ENCODE measurements at places on chromosomes 6 and 20. TPM values are rescaled to one million over a fixed set of nuclear protein-coding genes. Genes with fewer than 3 reads are reported as not detected.

DNA sequence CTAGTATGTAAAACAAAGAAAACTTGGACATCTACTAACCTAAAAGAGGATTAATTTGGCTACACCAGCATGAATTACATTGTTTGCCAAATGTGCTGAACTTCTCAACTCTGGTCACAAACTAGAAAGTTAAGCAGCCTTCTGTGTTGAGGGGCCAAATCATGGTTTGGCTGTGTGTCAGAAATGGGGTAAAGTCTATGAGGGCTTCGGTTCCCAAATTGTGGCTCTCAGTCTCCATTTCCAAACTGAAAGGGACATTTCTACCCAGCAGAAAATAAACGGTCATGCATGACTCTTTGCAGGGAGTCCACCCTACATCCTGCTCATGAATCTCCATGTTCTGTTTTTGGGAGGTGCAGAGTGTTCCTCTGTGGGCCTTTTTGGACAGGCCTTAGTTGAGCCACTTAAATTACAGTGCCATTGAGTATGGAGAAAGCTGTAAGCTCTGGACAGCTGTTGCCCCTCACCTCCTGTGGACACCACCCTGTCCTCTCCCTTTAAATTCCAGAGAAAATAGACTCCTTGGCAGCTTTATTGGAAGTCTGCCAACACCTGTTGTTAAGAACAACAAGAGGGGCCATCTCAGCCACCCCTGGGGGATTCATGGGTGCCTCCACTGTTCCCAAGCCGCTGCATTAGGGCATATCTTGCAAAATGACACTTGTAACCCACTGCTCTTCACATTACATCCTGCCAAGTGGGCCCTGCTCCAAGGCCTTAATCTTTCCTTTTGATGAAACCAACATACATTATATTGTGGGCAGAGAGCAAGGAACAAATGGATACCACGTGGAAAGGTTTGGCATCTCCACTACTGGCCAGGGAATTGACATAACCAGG, 27.5 kb upstream of the SNRPC start:
- peak; percentile 87 for DNase-seq

The OR11A1 gene
- total RNA-seq, result not detected

- peak; percentile 99 for DNase-seq
Observed at GRCh38 chr6:33589731-33590530, 9.9 kb upstream of the BAK1 start.

DNA sequence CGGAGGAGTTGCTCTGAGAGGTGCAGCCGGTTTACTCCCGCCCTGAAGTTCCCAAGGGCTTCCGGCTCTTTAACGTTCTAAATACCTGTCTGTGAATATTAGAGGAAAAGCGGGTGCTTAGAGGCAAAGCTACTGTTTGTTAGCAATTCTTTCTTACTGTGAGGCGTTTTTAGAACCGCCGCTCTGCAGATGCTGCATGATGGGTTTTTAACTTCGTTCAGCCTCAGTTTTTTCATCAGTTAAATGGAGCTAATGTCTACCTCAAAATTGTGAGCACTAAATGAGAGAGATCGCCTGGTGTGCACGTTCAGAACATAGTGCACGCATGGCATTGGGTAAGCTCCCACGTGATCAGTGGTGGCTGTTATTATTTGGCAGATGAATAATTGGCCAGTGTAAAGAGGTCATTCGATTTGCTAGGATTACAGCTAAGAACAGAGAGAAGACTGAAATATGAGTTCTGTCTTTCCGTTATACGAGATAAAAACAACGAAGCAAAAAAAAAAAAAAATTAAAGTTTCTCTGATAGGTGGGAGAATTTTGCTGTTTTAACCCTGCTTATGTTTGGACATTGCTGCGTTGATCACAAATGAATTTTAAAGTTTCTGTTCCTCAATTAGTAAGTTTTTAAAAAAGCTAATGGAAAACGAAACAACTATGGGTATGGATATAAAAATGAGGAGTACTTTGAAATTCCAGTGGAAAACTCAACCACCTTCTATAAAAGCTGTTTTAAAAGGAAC, 660 bp upstream of the TFB1M start:
- DNase-seq, result peak; percentile 88

The RIPPLY2 gene
- not detected for total RNA-seq

DNA sequence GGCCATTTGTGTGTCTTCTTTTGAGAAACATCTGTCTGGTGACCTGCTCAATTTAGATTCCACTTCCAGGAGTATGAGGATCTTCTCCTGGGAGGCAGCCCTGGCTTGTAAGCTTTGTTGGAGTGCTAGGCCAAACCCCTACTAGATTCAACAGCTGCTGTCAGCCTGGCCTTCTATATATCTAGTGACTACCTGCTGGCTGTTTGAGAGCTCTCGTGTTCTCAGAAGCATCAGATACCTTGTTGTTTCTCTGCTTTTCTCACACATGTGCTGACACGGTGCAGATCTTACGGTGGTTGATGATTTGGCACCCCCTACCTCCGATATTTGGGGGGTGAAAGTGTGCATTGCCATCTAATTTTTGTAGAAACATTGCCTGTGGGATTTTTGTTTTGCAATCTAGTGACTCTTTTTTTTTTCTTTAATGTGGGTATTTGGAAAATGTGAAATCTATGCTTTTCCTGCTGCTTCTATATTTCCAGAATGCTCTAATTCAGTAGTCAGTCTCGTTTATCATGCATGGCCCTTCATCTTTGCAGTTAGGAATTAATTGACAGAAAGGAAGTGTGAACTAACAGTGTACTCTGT, 4.7 kb downstream of the CCN2 start:
- peak; percentile 34 for DNase-seq

The BEND3 gene
- total RNA-seq, result 2.6 TPM

DNA sequence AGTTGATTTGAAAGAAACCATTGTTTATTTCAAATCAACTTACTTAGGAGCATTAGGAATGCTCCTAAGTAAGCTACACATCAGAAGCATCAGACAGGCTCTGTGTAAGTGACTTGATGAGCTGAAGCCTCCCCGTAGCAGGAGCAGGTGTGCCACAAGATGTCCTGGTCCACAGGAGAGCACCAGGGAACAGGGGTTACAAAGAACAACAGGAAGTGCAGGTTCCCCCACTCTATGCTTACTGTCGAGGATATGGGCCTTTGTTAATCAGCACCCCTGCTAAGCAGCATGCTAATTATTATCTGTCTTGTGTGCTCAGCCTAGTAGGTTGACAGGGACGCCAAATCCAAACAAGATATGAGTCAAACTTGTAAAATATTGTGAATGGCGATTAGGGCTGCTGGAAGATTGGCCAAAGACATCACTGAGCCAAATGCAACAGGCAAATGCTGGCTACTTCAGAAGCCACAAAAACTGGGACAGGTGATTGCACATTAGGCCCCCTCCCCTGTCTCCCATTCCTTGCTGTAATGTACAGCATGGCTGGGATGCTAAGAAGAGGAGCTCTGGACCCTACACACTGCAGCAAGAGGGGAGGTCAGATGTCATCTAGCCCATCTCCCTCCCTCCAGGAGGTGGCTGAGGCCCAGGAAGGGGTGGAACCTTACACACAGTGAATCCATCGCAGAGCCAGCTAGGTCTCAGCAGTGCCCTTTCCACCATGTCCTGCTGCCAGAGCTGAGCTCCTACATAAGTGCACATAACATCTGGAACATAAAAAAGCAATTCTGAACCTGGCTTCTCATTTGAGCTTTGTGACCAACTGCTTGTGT, 939 bp downstream of the TGM3 start:
- DNase-seq, result no peak

- no peak for DNase-seq
Observed at GRCh38 chr6:35312076-35312800, 14.6 kb downstream of the DEF6 start.

DNA sequence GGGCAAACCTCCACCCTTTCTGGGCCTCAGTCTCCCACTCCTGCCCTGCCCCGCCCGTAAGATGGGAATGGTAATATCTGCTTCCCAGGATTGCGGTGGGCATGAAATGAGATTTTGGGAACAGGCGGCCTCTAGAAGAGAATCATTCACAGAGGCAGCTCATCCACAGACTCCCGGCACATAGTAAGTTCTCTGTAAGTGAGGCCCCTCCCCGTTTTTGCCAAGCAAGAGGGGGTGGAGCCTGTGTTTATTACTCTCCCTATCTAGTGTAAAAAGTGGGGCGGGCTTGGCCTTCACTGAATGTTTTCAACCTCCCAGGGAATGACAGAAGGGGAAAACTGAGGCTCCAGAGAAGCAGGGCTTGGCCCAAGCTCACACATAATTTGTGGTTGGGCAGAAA, 20.0 kb downstream of the SUN5 start:
- DNase-seq, result no peak

- peak; percentile 62 for DNase-seq
Observed at GRCh38 chr6:3230900-3231246, 3.4 kb upstream of the TUBB2B start.

- DNase-seq, result no peak
Observed at GRCh38 chr6:150478656-150479545, 110.1 kb downstream of the IYD start.

- DNase-seq, result no peak
Observed at GRCh38 chr20:62834967-62835730, 18.3 kb downstream of the COL9A3 start.

DNA sequence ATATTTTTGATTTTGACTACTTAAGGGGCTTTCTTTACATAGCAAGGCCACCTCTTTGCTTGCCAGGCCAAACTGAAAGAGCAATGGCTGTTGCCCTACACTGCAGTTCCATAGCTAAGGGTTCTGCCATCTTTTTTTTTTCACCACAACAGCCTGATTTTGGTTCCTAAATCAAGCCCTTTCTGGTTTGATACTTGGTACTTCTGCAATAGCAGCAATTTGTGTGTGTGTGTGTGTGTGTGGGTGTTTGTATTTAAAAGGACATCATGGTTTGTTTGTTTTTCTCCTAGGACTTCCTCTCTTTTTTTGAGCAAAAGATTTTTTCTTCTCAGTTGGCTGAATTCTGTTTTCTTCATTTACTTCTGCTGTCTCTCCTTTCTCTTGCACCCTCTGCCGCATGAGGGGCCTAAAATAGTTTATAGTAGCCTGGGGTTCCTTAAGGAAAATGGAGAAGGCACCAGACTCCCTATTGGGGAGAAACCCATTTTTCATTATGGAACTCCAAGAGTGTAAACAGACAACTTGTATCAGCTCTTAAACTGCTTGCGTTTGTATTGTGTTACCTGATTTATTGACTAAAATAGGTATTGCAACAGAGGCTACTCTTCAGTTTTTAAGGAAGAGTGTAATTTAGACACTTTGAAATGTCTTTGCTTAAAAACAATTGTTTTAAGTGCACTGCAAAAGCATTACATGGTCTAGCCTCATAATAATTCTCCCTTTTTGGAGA, 12.2 kb upstream of the GCLC start:
- DNase-seq, result no peak

The RNF182 gene
- 8.1 TPM for total RNA-seq

The FKBP1C gene
- total RNA-seq, result 0.52 TPM

- no peak for DNase-seq
Observed at GRCh38 chr20:22582964-22583772, 1.2 kb downstream of the FOXA2 start.

The TMEM74B gene
- not detected for total RNA-seq

- no peak for DNase-seq
Observed at GRCh38 chr20:20627471-20627870, 85.0 kb downstream of the RALGAPA2 start.

- DNase-seq, result no peak
Observed at GRCh38 chr6:107292715-107293271, 166.6 kb downstream of the PDSS2 start.

DNA sequence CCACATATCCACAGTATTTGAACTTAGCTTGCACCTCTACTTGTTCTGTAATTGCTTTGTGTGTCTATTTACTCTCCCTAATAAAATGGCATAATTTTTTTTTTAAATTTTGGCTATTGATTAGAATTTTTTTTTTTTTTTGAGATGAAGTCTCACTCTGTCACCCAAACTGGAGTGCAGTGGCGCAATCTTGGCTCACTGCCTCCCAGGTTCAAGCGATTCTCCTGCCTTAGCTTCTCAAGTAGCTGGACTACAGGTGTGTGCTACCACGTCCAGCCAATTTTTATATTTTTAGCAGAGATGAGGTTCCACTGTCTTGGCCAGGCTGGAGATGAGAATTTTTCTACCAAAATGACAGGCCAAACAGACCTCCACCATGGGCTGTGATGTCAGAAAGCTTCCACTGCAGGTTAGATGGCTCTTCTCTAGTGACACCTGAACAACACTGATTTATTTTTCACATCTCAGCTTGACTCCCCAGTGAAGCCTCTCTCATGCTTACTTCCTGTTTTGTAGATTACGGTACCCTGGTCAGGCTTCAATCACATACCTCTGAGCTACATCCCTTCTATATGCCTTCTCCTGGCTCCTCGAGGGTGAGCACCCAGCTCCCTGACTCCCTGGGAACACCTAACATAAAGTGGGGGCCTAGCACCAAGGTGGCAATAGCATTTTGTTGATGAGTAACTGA, 112.8 kb downstream of the ARHGAP18 start:
- DNase-seq, result no peak

- no peak for DNase-seq
Observed at GRCh38 chr6:87903323-87903722, 144.3 kb upstream of the SPACA1 start.

The TINAG gene
- total RNA-seq, result 0.72 TPM

The FBXO5 gene
- total RNA-seq, result 4.1 TPM

DNA sequence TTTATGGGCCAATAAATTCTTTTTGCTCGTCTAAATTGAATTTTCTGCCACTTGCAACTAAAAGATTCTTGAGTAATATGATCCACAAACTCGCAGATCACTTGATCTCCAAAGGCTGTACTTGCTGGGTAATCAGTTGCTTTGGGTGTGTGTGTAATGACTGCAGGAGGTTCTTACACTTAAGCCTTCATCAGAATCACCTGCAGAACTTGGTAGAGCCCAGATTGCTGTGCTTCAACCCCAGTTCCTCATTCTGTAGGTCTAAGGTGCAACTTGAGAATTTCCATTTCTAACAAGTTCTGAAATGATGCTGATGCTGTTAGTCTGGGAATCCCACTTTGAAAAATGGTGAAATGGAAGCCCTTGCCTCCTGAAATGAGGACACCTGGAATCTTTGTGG, 12.9 kb upstream of the FKBP1A start:
- no peak for DNase-seq

DNA sequence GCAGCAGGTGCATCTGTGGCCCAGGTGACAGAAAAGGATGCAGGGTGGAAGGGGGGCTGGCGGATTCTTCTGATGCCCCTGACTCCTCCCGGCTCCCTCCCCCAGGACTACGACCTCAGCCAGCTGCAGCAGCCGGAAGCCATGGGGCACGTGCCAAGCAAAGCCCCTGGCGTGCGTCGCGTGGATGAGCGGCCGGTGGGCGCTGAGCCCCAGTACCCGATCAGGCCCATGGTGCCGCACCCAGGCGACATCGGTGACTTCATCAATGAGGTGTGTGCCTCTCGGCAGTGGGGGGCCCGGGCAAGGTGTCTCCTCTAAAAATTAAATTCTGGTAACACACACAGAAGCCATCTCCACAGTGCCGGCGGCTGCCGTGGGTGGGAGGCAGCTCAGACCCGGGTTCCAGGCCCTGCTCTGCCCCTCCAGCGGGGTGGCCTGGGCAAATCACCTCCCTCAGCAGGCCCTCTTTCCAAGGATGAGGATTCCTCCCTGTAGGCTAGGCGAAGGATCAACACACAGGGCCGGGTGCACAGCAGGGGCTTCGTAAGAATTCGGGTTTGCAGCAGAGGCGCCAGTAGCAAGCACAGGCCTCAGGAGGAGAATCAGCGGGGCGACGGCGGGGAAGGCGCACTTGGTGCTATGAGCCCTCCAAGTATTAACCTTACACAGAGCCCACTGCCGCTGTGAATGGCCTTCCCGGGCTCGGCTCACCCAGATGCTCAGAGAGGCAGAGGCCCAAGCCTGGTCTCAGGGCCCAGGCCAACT, 131.5 kb downstream of the TAF4 start:
- no peak for DNase-seq

- DNase-seq, result no peak
Observed at GRCh38 chr20:35773154-35773751, 1.4 kb downstream of the PHF20 start.

The BFSP1 gene
- 8.3 TPM for total RNA-seq
